Bone marrow (tissue), 2 donors: ENCODE measurements at places on chromosomes 13 and 19.

- no peak for DNase-seq
Measured at GRCh38 chr13:29909081-29909730, 58.8 kb upstream of the UBL3 start.

DNA sequence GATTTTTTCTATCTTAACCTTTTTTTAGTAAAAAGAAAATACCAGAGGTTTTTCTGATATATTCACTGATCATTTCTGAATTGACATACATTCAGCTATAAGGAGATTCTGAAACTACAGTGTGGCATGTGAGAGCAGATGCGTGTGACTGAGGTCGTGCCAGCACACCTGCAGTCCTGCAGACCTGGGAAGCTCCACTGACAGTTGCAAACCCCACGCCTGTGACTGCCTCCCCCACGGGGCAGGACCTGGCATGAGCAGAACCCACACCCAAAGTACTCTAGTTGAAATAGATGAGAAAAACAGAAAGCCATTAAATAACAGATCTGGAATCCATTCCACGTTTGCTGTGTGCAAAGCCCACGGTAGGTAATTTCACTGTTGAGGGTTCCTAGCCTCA lies 80.7 kb downstream of the TEX29 start:
- no peak for DNase-seq

DNA sequence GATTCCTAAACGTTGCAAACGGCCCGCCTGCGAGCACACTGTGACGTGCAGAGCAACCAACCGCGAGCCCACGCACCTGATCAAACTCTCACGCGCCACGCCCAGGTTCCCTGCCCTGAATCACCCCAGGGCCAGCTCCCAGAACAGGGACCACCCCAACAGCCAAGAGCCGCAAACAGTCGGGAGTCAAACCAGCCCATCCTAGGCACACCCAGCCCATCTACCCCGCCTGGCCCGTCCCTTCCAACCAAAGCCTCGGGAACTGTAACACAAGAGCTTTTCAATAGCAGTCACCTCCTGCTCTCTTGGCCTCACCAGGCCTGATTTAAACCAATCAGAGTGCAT lies 8.9 kb downstream of the PIP5K1C start:
- no peak for DNase-seq

GRCh38 chr13:110442930-110443621 lies 118.4 kb downstream of the RAB20 start:
- no peak for DNase-seq

- DNase-seq, result no peak
Measured at GRCh38 chr13:92260363-92260762, 861.9 kb downstream of the GPC5 start.

- DNase-seq, result no peak
Measured at GRCh38 chr19:15298847-15299567, 33.3 kb downstream of the BRD4 start.

- no peak for DNase-seq
Measured at GRCh38 chr19:47209319-47210179, 21.4 kb downstream of the BBC3 start.

GRCh38 chr19:34323433-34324204 lies 41.4 kb upstream of the GPI start:
- no peak for DNase-seq

GRCh38 chr13:23319883-23320224 lies 113.6 kb downstream of the SACS start:
- no peak for DNase-seq

- no peak for DNase-seq
Measured at GRCh38 chr13:21355304-21355703, 103.8 kb downstream of the ZDHHC20 start.

DNA sequence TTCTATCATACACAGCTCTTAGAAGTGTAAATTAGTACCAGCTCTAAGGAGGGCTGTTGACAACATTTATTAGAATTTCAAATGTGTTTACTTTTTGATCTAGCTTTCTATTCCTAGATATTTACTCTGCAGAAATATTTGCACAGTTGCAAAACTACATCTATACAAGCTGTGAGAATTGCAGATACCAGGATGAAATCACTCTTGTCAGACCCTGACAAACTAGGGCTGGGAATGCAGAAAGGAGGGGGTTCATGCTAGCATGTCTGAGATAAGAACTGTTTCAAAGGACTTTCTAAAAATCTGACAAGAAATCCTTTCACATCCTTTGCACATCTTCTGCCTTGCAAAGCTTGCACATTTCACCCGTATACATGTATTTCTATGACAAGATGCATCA lies 11.8 kb upstream of the PABPC3 start:
- no peak for DNase-seq

DNA sequence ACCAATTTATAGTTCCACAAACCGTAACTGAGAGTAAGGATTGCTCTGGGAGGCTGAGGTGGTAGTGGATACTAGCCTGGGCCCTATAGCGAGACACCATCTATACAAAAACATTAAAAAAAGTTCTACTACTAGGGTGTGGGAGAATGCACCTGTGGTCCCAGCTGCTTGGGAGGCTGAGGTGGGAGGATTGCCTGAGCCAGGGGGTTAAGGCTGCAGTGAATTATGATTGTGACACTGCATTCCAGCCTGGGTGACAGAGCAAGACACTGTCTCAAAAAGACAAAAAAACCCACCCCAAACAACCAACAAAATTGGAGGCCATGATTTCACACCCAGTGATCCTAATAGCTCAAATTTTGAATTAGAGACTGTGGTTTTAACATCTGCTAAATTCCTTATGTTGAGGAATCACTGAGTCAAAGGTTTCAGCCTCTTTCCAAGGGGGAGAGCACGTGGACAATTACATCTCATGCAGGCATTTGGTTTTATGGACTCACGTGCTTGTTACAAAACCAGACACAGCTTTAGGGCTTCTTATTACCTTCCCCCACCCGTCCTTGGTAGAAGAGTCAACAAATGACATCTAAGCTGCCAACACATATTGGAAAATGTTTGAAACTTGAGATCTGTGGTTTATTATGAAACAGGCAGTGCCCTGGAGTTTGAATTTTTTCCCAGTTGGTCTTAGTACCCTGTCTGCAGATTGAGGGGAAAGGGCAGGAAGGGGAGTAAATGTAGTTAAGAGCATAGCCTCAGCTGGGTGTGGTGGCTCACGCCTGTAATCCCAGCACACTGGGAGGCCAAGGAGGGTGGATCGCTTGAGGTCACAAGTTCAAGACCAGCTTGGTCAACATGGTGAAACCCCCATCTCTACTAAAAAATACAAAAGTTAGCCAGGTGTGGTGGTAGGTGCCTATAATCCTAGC lies 18.5 kb downstream of the CYP2A6 start:
- DNase-seq, result no peak

DNA sequence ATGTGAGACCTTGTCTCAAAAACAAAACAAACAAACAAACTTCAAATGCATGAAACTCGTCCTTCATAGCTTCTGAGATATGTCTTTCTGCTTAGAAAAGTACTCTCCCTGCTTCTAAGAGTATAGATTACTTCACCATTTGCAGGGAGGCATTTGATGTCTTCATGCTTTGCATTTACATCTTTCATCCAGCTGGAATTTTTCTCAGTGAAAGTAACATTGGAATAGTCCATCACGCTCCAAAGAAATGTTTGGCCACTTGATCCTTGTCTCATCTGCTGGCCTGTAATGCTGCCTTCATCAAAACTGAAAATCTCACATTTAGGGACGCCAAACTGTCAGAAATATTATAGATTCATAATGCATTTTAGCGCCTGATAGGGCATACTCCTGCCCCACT lies 19.2 kb downstream of the PNMA8A start:
- no peak for DNase-seq

DNA sequence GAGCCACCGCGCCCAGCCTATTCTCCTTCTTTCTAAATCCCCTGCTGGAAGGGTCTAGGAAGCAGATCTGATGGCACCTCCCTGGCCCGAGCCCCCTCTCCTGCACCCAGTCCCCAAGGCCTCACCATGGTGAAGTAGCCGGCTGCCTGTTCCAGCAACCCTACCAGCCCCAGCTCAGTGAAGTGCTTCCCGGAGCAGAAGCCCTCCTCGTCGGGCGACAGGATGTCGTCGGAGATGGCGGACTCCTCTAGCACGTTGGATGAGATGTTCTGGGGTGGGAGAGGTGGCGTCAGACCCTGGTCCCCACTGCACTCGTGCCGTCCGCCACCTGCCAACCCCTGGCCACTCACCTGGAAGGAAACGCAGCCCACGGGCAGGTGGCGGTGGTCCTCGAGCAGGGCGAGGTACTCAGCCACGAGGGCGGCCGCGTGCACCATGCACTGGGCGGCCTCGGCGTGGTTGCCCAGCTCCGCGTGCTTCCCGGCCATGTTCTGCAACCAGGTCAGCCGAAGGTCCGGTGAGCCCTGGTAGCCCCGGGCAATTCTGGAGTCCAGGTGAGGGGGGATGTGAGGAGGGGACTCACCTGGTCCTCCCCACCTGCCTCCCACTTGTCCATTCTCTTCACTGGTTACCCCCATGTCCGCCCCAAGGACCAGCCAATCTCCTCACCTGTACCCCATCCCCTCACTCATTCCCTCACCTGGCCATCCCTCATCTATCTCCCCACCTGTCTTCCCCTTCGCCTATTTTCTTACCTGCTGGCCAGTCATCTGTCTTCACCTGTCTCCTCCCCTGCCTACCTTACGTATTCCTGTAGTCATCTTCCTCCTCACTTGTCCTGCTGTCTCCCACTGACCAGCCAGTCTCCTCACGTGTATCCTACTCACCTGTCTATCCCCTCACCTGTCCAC lies 11.5 kb upstream of the KANK2 start:
- DNase-seq, result no peak

DNA sequence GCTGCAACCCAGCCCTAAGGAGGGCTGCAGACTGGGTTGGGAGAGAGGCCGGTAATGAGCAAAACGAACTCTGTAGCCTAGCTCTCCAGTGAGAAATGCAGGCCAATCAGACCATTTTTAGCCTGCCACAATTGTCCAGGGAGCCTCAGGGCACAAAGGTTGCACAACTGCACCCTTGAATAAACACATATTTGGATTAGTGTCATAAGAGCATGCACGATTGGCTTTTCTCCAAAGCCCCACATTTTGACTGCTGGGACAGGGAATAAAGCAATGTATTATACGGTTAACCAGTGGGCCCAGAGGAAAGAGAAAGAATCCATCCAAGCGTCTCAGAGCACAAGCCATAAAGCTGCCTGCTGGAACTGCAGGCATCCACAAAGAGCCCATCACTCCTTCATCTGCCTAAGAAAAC lies 729.4 kb upstream of the SGCG start:
- DNase-seq, result no peak

DNA sequence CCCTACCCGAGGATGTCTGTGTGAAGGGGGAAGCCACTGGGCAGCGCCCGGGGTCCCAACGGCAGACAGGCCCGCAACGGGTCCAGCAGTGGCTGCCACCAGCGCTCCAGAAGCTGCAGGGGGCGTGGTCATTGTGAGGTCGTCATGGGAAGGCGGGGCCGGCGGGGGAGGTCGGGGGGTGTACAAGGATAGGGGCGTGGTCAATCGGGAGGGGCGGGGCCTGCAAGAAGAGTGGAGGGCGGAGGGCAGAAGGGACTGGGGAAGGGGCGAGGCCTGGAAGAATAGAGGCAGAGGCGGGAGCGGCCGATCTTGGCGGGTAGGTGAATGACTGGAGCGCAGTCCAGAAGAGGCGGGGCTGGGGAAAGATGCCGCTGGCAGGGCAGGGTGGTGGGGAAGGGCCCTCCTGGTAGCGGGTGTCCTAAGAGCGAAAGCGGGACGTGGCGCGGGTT lies 4.4 kb downstream of the FUZ start:
- no peak for DNase-seq

DNA sequence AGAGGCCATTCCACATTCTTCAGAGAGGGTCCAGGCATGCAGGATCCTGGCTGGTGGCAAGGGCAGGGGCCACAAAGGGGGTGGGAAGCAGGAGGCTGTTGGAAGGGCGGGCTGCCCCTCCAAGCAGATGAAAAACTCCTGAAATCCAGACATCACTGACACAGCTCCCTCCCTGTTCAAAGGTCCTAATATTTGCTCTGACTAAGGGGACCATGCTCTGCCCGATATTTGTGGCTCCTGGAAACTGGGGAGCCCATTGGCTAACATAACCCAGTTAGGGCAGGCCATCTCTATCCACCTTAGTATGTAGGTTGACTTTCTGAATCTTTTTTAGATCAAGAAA lies 3.3 kb upstream of the CDX2 start:
- no peak for DNase-seq

GRCh38 chr19:17512574-17512939 lies 1.1 kb downstream of the PGLS start:
- no peak for DNase-seq

GRCh38 chr13:44219577-44220548 lies 153.8 kb upstream of the SERP2 start:
- no peak for DNase-seq

- no peak for DNase-seq
Measured at GRCh38 chr19:4557971-4558941, 1.2 kb downstream of the SEMA6B start.

- DNase-seq, result no peak
Measured at GRCh38 chr13:30376426-30377311, 45.6 kb upstream of the UBE2L5 start.

DNA sequence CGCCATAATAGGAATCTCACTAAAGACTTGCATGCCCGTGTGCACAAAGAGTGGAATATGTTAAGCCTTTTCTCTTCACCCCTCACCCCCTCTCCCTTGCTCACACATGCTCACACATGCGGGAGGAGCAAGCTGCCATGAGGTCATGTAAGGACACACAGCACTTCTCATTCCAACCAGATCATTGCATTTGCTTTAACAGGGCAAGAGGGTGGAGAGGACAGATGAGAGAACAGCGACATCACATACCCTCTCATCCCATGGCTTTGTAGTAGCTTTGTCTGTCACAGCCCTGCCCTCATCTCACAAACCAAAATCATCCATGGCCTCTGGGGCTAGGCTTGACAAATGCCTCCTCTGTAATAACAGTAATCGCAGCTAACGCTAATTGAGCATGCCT lies 145.6 kb upstream of the FRY start:
- DNase-seq, result no peak

DNA sequence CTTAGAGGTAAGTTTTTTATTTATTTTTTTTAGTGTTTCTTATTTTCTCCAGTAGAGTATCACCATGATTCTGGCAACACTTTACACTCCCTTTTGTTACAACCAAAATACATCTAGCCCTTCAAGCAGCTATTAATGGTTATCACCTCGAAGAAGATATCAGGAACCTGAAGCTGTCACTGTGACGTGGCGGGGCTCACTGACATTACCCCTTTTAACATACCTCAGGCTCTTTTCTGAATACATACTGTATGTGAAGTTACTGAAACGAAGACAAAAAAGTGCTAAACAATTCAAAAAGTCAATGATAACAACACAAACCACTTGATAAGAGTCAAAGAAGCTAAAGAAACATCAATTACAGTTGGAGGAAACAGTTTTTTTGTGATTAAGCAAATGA lies 1218.7 kb downstream of the EFNB2 start:
- DNase-seq, result no peak

DNA sequence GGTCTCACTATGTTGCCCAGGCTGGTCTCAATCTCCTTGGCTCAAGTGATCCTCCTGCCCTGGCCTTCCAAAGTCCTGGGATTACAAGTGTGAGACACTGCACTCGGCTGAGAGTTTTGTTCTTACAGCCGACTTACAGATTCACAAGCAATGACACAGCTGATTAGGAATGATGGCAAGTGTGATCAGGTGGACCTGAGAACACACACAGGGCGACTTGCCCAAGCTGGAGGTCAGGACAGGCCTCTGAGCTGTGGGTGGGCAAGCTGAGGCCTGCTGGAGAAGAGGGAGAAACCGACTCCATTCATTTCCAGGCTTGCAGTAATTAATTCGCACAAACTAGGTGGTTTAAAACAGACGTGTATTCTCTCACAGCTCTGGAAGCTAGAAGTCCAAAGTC lies 8.1 kb upstream of the ATG4D start:
- no peak for DNase-seq
